ENCODE measurements at places on chromosomes 7 and 10. TPM values are rescaled to one million over a fixed set of nuclear protein-coding genes. Genes with fewer than 3 reads are reported as not detected.

The PILRA gene
- 0.38 TPM for total RNA-seq

The LRRN3 gene
- not detected for total RNA-seq

The TYSND1 gene
- 8.5 TPM for total RNA-seq

The CAV1 gene
- total RNA-seq = 1,540 TPM

The PRLHR gene
- total RNA-seq = not detected

The GDF2 gene
- total RNA-seq = not detected

The OPN1SW gene
- not detected for total RNA-seq

The FBXO24 gene
- total RNA-seq = 0.19 TPM

The BEND7 gene
- 10.1 TPM for total RNA-seq

All from vein endothelial cell (primary cell).